ENCODE measurements at places on chromosomes 12 and 14.

- DNase-seq, result no peak
Observed at GRCh38 chr14:59175404-59175803, 13.1 kb upstream of the DAAM1 start.

GRCh38 chr14:59787045-59787674 is 83.4 kb downstream of the RTN1 start:
- no peak for DNase-seq

DNA sequence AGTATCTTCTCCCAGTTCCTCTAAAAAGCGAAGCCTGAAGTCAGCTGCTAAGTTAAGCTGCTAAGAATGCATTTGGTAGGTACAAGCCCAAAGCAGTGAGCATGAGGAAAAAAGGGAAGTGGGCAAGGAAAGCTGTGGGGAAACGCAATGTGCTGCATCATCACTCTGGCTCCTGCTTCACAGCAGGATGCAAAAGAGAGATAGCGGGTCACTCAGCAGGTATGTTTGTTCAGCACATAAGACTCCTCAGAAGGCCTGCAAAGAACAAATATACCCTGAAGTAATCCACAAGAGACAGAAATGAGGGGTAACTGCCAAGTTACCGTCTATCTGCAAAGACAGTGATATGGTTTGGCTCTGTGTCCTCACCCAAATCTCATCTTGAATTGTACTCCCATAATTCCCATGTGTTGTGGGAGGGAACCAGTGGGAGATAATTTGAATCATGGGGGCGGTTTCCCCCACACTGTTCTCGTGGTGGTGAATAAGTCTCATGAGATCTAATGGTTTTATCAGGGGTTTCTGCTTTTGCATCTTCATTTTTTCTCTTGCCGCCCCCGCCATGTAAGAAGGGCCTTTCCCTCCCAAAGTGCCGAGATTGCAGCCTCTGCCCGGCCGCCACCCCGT is 127.4 kb upstream of the EGLN3 start:
- no peak for DNase-seq

- DNase-seq, result no peak
Observed at GRCh38 chr12:93128332-93128707, 199.2 kb upstream of the EEA1 start.

GRCh38 chr12:14846042-14846587 is 2.8 kb upstream of the ART4 start:
- DNase-seq, result no peak

GRCh38 chr14:56161658-56162057 is 43.4 kb downstream of the PELI2 start:
- DNase-seq, result no peak

GRCh38 chr12:40078266-40078665 is 27.6 kb downstream of the SLC2A13 start:
- no peak for DNase-seq

- no peak for DNase-seq
Observed at GRCh38 chr14:29223947-29224346, 457.4 kb downstream of the FOXG1 start.

- no peak for DNase-seq
Observed at GRCh38 chr14:53955229-53955556, 1.4 kb downstream of the BMP4 start.

DNA sequence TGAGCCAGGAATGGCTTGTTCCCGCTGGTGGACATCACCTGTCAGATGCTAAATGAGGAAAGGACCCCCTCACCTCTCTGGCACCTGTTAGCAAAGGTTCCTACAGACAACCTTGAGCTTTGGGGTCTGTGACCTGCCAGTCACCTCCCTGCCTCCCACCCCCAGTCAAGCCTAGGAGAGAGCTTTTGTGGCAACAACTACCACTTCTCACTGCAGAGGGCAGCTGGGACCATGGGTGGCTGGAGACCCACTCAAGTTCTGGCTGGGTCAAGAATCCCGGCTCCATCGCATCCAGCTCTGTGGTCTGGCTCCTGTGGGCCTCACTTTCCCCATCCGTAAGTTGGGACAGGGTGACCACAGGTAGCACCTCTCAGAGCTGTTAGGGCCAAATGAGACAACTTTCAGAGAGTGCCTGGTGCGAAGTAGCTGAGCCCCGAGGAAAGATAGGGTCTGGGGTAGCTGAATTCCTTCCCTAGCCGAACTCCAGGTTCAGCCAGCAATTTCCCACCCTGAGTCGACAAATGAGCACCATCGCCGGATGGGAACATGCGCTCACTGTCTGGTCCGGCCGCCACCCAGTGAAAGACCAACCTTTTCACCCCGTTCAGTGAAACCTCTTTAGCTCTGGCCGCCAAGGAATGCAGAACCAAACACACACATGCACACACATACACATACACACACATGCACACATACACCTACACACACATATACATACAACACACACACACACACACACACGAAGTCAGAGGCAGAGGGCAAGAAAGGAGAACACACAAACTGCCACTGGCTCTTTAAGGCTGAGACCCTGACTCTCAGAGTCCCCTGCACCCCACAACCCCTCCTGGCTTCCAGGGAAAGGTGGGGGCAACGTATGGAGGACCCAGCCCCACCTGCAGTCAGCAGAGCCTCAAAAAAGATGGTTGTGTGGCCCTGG is 1.9 kb downstream of the TMEM119 start:
- DNase-seq, result no peak

GRCh38 chr14:20956376-20956976 is 1.2 kb downstream of the RNASE2 start:
- DNase-seq, result no peak

GRCh38 chr12:92736605-92737004 is 33.8 kb downstream of the PLEKHG7 start:
- no peak for DNase-seq

- DNase-seq, result no peak
Observed at GRCh38 chr12:127262615-127263014, 1004.4 kb upstream of the TMEM132C start.

DNA sequence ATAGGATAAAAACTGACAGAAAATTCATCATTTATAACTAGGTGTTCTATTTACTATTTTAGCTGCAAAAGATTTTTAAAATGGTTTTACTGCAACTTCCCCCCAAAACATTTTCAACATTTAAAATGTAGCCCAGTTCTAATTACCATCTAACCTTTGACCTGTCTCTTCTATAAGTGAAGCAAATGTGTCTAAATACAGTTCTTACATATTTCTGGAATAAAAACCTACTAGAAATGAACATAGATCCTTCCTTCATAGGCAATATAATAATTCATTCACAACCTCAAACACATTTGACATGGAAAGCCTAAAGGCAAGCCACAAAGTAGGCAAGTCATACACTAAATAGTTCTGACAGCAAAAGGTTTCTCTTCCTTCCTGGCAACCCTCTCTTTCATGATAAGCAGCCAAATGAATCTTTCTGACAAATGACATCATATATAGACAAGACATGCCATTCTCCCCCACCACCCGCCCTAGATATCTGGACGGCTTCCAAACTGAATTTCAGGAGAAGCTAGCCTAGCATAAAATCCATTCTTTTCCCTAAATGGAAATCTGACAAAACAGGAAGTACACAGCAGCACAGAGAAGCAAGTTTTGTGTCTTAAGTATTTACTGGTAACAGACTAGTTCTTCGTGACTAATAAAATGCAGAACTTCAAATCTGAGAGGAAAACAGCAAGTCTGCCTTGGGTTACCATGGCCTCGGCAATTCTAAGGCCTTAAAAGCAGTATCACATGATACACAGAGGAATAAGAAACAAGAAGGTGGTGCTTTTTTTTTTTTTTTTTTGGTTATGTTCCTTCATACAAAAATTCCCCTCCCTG is 17.2 kb upstream of the ARID4A start:
- DNase-seq, result peak; percentile 22

DNA sequence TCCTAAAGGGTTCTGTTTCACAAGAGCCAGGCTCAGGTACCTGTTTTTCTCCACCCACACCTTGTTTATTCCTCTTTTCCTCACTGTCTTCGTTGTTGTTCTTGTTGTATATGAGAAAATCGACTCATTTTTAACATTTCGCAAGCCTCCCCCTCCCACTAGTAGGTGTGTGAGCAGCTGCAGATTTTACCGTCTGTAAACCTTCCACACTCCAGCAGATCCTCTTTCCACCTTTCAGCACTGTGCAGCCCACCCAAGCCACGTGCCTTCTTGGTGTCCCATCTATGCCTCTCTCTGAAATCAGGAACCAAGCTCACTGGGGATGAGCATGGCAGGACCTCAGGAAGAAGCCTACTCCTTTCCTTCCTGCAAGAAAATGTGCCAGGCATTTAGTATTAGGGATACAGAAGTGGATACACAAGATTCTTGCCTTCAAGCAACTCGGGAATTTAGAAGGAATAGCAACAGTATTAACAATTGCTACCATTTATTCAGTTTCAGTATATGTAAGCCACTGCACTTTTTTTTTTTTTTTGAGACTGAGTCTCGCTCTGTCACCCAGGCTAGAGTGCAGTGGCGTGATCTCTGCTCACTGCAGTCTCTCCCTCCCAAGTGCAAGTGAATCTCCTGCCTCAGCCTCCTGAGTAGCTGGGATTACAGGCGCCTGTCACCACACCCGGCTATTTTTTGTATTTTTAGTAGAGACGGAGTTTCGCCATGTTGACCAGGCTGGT is 113.6 kb downstream of the CHST11 start:
- no peak for DNase-seq

- DNase-seq, result no peak
Observed at GRCh38 chr12:79858518-79858917, 76.4 kb downstream of the PPP1R12A start.

GRCh38 chr14:99249389-99249788 is 22.6 kb downstream of the BCL11B start:
- DNase-seq, result no peak

GRCh38 chr12:77992760-77993159 is 162.1 kb downstream of the NAV3 start:
- DNase-seq, result no peak

GRCh38 chr12:112482733-112483132 is 64.0 kb downstream of the PTPN11 start:
- no peak for DNase-seq

DNA sequence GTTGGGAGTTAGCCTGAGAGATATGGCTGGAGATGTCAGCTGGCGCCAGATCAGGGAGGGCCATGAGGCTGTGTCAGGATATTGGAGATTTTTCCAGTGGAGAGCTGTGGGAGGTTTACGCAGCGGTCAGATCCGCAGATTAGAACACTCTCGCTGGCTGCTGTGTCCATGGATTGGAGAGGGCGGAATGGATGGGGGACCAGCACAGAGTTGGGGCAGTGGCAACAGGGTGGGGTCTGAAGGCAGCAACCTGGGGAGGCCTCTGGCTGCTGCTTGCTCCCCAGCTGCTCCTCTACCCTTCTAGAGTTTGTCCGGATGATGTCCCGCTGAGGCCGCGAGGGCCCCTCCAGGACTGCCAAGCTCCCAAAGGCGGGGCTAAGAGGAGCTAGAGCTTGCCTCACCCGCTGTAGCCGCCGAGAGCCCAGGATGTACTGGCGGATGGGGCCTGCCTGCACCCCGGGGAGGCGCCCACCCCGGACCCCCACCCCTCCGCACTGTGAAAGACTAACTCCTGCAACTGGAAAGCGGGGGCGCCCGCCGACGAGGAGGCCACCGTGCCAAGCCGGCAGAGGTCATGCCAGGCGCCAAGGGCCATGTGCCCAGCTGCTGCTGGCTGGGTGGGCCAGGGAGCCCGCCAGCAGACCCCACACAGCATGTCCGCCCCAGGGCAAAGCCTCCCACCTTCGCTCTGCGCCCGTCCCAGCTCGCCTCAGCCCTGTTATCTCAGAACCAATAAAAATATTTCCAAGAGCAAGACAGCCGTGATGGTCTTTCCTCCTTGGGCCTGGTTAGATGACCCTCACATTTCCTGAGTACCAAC is 20.2 kb upstream of the MLEC start:
- DNase-seq, result no peak

DNA sequence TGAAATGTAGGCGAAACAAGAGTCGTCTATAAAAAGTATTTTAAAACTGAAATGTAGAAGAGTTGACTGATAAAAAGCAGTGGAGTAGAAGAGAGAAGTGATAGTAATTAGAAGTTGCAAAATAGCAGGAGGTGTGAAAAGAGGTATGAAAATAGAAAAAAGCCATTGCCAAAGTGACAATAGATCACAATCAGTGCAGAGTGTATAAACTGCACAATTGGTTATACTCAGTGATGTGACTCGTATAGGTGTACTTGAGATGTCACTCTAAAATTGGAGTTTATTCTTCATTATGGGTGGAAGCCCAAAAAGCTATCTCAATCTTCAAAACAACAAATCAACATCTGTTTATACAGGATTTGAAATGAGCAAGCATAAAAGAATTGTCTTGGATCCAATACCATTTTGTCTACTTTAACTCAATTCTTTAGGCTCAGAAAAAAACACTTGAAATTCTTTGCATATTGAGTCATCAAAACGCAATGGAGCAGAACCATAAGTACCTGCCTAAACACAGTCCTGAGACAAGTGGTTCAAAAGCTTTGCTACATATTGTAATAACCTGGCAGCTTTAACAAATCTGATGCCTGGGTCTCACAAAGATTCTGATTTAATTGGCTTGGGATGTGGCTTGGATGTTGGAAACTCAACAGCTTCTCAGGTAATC is 8.8 kb downstream of the IKBIP start:
- DNase-seq, result no peak

- DNase-seq, result no peak
Observed at GRCh38 chr14:37122288-37122687, 50.1 kb downstream of the SLC25A21 start.

- DNase-seq, result no peak
Observed at GRCh38 chr12:120488057-120488640, 7.8 kb upstream of the DYNLL1 start.

DNA sequence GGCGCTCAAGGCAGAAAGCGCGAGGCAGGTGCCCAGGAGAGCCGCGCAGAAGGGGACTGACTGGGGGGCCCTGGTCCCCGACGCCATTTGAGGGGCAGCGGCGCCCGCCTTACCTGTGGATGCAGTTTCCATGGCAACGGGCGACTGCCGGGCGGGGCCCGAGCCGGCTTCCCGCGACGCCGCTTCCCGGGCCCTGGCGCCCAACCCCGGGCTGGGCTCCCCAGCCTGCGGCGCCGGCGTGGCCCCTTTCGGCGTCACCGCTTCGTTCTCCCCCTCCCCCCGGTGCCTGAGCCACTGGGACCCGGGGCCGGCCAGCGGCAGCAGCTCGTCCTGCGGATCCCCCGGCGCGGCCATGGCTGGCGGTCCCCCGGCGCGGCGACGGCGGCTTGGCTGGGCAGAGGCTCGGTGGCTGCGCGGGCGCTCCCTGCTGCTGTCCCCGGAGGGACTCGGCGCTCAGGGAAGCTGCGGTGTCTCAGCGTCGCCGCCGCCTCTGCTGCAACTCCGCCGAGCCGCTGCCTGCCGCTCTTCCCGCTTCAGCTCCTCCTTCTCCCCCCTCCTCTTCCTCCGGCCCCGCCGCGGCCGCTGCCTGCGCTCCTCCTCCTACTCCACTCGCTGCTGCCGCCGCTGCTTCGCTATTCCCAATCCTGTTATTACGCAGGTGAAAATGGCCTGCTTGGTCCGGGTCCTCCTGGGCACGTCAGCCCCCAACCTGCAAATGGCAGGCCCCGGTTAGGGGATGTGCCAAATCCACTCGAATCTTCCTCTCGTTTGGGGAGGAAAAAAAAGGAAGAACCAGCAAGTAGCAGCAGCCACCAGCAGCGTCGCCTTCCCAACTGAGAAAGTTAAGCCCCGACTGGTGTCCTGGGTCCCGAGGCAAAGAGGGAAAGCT is at the start of gene RTN1:
TSS of gene RTN1 (minus strand) at position 500 of the 889 bp plus-strand sequence. CDS start at position 354, 146 bp downstream.
- DNase-seq, result peak; percentile 24

Measured in naive thymus-derived CD8-positive, alpha-beta T cell (primary cell).